ENCODE measurements at places on chromosomes 7 and 10.

DNA sequence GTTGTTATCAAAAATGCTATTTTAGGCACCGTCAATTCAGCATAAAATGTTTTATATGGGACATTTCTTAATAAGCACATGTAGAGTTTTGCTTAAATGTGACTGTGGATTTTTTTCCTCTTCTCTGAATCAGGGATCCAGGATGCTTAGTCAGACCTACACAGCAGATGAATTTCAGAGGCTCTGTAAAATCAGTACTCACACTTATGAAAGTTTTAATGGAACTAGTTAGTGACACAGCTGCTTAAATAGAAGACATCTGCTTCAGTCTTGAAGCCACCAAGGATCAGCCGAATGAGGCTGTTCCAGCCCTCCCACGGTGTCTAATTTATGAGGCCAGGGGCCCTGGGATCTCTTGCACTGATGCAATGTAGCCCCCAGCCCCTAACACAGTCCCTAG, 136.0 kb downstream of the MYOF start:
- no peak for DNase-seq

DNA sequence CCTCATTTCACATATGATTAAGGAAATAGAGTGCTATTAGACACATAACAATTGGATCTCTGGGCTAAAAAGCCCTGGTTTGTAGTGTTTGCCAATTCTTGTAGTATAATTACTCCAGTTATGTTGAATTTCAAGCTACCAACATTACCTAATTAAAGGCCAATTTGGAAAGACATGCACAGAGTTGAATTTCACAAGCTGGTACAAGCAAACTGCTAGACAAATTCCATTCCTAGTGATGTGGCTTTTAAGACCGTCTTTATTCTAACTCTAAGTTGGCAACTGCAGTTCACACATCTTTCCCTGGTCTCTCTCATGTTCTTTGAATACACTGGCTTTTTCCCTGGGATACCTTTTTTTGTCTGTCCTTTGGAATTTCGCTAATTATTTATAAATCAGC, 384.1 kb upstream of the CNTNAP2 start:
- no peak for DNase-seq

- DNase-seq = no peak
Observed at GRCh38 chr7:138338361-138338760, 121.7 kb upstream of the TRIM24 start.

- DNase-seq = no peak
Observed at GRCh38 chr7:156639426-156640256, 933 bp upstream of the RNF32 start.

GRCh38 chr10:27911539-27911938, 87.3 kb downstream of the ODAD2 start:
- no peak for DNase-seq

GRCh38 chr10:36097696-36098095, 455.6 kb upstream of the FZD8 start:
- DNase-seq = no peak

- no peak for DNase-seq
Observed at GRCh38 chr10:34224639-34225038, 590.5 kb downstream of the PARD3 start.

- DNase-seq = no peak
Observed at GRCh38 chr10:103120546-103120945, 72.5 kb downstream of the NT5C2 start.

DNA sequence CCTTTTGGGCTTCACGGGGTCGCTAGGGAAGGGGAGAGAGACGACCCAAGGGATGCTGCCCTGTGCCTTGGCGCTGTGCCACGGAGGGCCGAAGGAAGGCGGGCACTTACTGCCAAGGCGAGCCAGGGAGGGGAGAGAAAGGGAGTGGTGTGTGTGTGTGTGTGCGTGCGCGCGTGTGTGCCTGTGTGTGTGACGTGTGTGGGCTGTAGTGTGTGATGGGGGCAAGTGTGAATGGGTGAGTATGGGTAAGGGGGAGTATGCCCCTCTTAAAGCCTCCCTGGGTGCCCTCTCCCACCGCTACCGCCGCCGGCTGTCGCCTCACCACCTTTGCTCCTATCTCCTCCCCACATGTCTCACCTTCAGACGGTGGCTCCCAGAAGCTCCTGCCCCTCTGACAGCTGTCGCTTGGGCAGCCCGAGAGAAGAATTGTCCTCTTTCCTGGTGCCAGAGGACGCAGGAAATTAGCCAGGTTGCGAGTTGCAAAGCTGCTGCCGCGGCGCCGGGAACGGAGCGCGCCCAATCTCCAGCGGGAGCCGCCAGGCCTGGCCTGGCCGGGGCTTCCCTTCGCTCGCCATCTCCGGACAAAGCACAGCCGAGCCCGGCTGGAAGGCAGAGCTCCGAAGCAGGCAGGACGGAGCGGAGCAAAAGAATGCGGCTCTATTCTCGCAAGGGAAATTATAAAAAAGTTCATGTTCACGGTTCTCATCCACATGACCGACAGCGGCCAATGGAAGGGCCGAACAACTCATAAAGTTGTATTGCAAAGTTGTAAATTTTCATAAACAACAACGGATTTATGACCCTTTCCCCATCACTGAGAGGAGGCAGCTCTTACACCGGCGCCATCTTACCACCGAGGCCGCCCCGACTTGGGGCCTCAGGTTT, at the start of gene HOXA3:
Gene HOXA3 (minus strand): TSS at position 653 of the 885 bp plus-strand sequence. CDS start 41,943 bp downstream, outside the sequence.
- no peak for DNase-seq

GRCh38 chr7:48041653-48041970, 6.3 kb downstream of the C7orf57 start:
- DNase-seq = peak; percentile 38

DNA sequence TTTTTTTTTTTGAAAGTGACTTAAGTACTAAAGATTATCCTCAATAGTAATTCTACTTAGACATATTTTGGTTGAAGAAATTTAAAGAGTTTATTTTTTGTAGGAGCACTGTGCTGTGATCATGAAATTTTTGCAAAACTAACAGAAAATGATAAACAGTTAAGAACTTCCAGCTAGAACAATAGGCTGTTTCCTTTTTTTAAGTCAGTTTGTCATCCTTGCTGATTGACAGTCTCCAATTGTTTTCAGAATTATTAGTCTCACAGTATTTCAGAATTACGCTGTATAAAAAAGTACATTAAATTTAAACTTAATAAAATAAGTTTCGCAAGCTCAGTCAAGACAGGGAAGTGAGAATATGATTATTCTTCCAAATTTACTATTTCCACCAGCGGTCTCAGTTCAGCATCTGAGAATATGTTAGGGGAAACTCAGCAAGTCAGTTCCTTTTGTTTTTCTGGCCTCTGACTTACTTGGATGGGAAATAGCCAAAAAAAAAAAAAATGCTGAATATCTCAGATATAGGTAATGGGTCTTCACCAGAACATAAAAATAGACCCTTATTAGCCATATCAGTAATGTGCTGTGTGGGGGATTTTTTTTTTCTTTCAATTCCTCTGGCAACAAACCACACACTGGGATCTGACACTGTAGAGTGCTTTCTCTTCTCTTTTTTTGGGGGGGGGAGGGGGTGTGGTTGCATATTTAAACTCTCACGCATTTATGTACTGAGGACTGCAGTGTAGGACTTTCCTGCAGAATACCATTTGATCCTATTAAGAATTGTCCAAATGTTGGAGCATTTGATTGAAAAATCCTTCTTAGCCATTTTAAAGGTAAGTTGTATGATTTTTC, at the start of gene CD36:
Gene CD36 (plus strand): TSS at position 732 of the 855 bp plus-strand sequence. CDS start 8,099 bp downstream, outside the sequence.
- peak; percentile 92 for DNase-seq

DNA sequence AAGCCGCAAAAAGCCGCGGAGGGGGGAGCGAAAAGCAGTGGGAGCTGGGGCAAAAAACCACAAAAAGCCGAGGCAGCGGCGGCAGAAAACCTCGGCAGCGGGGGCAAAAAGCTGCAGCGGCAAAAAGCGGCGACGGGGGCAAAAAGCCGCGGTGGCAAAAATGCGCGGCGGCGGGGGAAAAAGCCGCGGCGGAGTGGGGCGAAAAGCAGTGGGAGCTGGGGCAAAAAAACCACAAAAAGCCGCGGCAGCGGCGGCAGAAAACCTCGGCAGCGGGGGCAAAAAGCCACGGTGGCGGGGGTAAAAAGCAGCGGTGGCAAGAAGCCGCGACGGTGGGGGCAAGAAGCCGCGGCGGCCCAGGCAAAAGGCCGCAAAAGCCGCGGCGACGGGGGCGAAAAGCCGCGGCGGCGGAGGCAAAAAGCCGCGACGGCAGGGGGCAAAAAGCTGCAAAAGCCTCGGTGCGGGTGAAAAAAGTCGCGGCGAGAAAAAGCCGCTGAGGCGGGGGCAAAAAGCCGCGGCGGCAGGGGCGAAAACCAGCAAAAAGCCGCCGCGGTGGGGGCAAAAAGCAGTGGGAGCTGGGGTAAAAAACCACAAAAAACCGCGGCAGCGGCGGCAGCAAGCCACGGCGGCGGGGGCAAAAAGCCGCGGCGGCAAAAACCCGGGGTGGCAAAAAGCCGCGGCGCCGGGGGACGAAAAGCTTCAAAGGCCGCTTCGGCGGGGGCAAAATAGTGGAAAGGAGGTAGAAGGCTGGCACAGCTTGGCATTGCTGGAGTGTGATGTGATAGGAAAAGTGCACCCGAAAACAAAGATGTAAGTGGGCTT, 135.9 kb downstream of the ZNF92 start:
- DNase-seq = peak; percentile 6

- DNase-seq = peak; percentile 71
Observed at GRCh38 chr10:28241741-28242399, 61.0 kb downstream of the MPP7 start.

DNA sequence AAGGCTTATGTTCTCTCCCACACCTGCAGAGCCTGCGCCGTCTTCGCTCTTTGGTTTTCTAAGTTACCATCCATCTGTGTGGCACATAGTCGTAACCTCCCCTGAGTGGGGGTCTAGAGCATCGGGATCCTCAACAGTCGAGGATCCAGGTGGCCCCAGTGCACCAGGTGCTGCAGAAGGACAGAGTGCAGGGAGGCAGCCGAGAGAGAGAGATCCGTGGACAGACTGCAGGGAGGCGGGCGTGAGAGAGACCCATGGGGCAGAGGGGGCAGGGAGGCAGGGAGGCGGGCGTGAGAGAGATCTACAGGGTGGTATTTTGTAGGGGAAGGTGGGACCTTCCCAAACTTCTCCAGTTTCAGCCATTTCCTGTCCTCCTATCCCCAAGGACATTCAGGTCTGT, 42.3 kb downstream of the PFKP start:
- DNase-seq = no peak

GRCh38 chr10:88080213-88080612, 216.8 kb downstream of the PTEN start:
- no peak for DNase-seq

DNA sequence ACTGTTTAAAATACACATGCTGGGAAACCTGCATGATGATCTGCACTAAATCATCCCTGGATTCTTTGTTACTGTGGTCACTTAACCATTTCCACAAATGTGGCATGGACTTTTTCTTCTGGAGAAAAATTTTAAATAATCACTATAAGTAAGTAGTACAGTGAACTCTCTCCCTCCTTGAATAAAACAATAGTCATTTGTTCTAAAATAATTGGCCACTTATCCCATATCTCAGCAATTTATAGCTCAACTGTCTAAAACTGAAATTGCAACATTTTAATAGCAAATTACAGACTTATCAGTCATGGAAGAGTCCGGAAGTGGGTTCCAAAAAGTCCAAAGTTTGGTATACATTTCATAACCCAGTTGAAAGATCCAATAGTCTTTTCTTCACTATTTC, 90.9 kb downstream of the MTERF1 start:
- DNase-seq = no peak

- DNase-seq = no peak
Observed at GRCh38 chr10:119378737-119379067, 163.8 kb downstream of the RGS10 start.

DNA sequence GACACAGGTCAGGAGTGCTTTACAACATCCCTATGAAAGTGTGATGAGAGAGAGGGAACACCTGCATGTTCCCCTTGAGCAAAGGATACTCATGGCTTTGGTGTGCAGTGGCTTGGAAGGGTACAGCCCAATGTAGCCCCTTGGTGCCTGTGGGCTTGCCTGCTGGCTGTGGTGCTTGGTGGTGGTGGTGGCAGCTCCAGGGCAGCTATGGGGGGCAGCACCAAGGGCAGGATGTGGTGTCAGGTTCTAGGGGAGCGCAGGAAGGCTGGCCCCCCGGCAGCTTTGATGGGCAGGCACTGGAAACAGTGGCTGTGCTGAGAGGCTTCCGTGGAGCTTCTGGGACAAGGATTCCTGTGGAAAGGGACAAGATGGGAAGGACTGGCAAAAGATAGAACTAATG, 464.0 kb upstream of the ZMIZ1 start:
- DNase-seq = no peak

GRCh38 chr10:11189582-11190376, 172.1 kb downstream of the CELF2 start:
- no peak for DNase-seq

DNA sequence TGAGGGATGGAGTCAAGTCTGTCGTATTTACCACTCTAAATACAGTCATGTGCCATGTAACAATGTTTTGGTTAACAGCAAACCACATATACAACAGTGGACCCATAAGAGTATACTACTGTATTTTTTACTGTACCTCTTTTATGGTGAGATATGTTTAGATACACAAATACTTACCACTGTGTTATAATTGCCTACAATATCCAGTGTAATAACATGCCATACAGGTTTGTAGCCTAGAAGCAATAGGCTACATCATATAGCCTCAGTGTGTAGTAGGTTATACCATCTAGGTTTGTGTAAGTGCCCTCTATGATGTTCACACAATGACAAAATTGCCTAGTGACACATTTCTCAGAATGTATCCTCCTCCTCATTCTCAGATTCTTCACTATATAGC, 110.4 kb downstream of the FAM107B start:
- no peak for DNase-seq

- DNase-seq = peak; percentile 77
Observed at GRCh38 chr7:41134300-41135255, 568.3 kb downstream of the INHBA start.

GRCh38 chr10:102196893-102197292, 29.2 kb upstream of the ELOVL3 start:
- DNase-seq = peak; percentile 50

- no peak for DNase-seq
Observed at GRCh38 chr10:22990443-22990842, 62.6 kb downstream of the ARMC3 start.
